ENCODE measurements at places on chromosomes 13 and 19.

GRCh38 chr19:52995711-52996110, 18.0 kb upstream of the ERVV-1 start:
- no peak for DNase-seq

GRCh38 chr19:41919948-41920712, 8.1 kb downstream of the ERFL start:
- DNase-seq = no peak

DNA sequence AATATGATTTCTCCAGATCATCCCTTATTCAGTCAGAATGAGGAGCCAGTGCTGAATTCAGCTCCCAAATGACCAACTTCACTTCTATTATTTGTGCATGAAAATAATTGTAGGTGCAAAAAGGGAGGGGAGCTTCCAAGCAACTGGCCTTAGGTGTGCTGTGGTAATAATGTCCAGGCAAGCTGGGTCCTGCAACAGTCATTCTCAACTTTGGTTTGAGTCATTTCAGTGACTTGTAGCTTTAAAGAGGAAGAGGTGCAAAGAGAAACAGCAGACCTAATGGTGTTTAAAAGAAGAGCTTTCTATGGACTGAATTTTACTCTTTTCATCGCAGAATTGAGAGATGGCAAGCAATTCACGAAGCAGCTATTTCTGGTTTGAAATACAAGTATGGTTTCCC, 29.2 kb upstream of the FGF9 start:
- no peak for DNase-seq

DNA sequence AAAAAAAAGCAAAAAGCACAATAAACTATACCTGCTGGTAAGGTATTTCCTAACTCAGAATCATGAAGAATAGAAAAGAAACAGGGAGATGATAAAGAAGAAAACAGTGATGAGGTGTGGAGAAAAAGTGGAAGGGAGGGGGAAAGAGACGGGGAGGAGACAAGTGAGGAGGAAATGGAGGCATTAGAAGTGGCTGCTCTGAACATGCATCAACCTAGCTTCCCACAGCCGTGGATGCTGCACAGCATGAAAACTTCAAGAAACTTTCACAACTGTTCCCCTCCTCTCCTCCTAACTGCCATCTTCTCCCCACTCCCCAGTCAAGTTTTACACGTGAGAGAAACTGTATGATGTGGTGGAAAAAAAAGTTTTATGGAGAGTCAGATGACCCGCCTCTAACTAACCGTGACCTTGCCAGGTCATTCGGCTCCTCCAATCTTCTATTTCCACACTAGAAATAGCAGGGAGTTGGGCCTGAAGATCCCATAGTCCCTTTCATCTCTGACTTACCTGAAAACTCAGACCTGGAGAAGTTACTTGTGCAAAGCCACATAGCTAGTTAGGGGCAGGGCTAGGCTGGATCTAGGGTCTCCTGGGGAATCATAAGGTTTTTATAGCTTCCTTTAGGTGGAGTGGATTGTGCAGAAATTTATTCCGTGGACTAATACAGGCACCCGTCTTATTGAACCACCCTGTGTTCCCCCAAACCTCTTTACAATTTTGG, 461.9 kb downstream of the KLF5 start:
- DNase-seq = no peak

DNA sequence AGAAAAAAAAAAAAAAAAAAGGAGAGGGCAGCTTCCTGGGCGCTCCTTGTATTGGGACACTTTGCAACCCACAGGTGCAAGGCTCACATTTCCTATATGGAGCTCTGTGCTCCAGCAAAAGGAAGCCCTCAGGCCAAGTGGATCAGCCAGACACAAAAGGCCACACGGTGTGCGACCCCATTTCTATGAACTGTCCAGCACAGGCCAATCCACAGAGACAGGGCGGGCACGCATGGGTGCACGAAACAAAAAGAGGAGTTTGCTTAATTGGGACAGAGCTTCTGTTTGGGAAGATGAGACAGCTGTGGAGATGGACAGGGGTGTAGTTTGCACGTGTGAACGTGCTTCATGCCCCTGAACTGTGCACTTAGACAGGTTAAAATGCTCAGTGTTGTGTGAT, 31.6 kb upstream of the MATK start:
- DNase-seq = no peak

DNA sequence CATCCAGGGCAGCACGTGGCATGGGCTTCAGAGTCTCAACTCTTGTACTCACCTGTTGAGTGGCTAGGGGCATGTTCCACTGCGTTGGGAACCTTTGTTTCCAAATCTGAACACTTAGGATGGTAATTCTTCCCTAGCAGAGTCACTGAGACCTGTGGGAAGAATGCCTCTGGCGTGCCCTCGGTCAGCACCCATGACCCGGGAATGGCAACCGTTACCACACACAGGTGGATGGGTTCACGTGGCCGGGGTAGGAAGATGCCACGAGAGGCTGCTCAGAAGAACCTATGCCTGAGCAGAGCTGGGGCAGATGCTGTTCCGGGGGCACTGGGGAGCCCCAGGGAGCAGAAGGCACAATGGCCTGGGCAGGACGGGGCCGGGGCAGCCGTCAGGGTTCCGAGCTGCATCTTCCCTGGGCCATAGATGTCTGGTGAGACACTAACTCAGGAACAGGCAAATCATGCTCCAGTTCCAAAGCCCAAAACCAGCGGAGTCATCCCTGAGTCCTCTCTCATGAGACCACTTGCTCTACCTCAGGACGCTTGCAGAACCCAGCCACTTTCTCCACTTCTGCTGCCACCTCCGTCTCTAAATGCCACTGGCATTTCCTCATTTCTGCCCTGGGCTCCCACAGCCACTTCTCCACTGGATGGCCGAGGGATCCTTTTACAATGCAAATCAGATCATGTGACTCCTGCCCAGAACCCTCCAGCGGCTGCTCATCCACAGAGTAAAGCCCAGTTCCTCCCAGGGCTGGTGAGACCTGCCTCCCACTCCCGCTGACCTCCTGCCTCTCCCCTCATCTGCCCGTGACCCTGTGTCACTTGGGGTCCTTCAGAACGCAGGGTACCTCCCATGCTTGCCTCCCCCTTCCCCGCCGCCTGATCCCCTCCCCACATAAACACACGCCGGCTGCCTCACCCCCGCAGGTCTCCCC, 36.7 kb downstream of the FAM124A start:
- no peak for DNase-seq

- peak; percentile 20 for DNase-seq
Observed at GRCh38 chr19:7550987-7551761, 15.7 kb downstream of the PNPLA6 start.

GRCh38 chr19:32122258-32122657, 223.2 kb upstream of the ZNF507 start:
- no peak for DNase-seq

DNA sequence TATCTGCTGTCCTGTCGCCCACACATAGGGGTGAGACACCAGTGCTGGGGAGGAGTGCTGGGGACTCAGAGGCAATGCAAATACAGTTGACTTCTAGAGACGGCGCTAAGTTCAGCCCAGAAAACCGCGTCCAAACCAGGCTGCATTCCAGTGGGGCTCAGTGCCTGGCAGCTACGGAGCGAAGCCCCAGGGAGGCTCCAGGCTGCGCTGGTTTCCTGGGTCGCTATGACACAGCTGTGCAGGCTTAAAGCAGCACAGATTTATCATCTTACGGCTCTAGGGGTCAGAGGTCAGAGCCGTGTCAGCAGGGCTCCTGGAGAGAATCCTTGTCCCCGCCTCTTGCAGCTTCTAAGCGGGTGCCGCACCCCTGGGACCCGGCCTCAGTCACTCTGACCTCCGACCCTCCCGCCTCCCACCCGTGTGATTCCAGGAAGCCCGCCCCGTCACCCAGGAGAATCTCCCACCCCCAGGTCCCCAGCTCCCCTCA, 61.6 kb downstream of the ANKRD10 start:
- no peak for DNase-seq

DNA sequence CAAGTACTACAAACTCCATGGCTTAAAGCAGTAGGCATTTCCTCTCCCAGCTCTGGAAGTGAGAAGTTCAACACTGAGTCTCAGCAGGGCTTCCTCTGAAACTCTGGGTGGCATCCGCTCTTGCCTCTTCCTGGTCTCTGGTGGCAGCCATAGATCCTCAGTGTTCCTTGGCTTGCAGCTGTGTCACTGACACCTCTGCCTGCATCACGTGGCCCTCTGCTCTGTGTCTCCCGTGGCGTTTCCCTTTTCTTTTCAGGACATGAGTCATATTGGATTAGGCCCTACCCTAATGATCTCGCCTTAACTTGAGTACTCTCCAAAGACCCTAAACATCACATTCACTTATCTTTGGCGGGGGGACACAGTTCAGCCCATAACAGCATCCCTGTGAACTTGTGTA, 466.7 kb downstream of the MYO16 start:
- DNase-seq = no peak

DNA sequence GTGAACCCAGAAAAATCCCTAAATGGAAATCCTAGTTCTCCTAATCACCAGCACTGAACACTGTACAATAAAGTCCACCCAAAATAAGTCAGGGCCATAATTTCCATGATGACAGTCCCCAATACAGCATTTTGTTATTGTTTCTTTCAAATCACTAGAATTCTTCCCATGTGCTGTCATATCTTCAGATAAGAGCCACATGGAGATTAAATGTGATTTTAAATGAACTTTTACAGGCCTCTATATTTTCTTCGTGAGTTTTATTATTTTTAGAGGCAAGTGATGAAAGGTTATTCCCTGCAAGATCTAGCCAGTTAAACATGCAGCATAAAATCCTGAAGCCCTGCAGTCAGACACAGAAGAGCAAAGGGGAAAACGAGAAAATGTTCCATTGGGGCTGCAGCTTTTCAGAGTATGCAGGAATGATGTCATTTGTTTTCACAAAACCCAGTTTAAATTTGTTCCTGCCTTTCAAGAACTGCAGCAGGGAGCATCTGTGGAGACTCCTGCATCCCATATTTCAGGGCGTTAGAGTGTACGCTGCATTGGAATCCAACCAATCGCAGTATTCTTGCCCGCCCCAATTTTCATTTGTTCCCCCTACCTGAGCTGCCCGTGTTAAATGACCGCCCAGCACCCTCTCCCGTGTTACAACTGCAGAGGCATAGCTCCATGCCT, 167.2 kb upstream of the KLF12 start:
- no peak for DNase-seq

GRCh38 chr13:93834051-93834450, 607.4 kb downstream of the GPC6 start:
- DNase-seq = no peak

GRCh38 chr13:95533545-95534160, 18.9 kb upstream of the CLDN10 start:
- no peak for DNase-seq

- DNase-seq = peak; percentile 75
Observed at GRCh38 chr19:16041299-16041990, 34.9 kb upstream of the TPM4 start.

DNA sequence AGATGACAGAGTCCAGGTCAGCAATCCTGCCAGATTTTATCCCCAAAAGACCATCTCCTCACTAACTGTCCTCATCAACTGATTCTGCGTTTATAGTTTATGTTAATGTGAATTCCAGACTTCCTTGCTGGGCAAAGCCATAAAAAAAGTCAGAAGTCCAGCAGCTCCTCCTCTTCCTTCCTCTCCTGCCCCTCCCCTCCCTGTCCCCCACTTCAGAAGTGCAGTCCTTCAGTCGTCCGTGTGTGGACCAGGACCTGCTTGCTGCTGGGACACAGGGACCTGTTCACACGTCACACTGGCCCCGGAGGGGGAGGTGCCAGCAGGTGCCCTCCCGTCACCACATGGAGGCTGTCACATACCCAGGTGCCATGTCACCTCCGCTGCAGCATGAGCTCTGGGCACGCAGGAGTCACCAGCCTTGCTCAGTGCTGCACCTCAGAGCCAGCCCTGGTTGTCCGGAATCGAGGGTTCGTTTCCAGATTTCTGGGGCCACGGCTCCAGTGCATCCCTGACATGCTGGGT, 4.0 kb upstream of the MCF2L start:
- no peak for DNase-seq

GRCh38 chr13:71621174-71622124, 245.6 kb downstream of the DACH1 start:
- no peak for DNase-seq

DNA sequence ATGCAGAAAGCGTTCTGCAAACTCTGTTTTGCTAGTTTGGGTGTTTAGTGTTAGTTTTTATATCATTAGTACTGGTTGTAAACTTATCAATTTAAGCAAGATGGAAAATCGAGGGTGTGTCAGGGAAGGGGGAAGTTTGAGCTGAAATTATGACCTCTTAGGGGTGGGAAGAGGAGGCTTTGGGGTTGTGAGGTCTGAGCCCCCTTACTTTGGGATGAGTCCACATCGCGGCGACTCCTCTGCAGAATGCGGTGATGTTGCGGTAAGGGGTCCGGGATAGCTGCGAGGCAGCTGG, 743 bp upstream of the NDUFS7 start:
- DNase-seq = no peak

GRCh38 chr19:494171-495080, 1.9 kb upstream of the MADCAM1 start:
- DNase-seq = no peak

GRCh38 chr19:6223461-6224307, 56.1 kb downstream of the MLLT1 start:
- no peak for DNase-seq

DNA sequence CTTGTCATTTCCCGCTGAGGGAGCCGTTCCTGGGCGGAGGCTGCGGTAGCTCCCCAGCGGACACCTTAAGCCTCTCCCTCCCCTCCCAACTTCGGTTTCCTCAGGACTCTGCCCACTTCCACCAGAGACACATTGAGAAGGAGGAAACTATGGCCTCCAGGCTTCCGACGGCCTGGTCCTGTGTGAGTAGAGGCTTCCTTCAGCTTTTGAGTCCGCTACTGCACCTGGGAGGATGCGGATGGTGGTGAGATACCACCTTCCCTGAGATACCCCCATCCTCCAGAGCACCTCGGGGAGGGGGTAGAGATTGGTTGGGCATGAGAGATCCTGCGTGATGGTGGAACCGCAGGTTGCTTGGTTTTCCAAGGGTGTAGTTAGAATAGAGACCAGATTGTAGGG, 955 bp downstream of the ZNF274 start:
- no peak for DNase-seq

- DNase-seq = no peak
Observed at GRCh38 chr13:93265800-93266199, 39.2 kb downstream of the GPC6 start.

GRCh38 chr19:33290956-33291622, 11.2 kb downstream of the CEBPA start:
- DNase-seq = no peak

- DNase-seq = no peak
Observed at GRCh38 chr13:44768775-44769581, 192.8 kb upstream of the TSC22D1 start.

GRCh38 chr19:33705860-33706259, 84.1 kb downstream of the CHST8 start:
- no peak for DNase-seq

DNA sequence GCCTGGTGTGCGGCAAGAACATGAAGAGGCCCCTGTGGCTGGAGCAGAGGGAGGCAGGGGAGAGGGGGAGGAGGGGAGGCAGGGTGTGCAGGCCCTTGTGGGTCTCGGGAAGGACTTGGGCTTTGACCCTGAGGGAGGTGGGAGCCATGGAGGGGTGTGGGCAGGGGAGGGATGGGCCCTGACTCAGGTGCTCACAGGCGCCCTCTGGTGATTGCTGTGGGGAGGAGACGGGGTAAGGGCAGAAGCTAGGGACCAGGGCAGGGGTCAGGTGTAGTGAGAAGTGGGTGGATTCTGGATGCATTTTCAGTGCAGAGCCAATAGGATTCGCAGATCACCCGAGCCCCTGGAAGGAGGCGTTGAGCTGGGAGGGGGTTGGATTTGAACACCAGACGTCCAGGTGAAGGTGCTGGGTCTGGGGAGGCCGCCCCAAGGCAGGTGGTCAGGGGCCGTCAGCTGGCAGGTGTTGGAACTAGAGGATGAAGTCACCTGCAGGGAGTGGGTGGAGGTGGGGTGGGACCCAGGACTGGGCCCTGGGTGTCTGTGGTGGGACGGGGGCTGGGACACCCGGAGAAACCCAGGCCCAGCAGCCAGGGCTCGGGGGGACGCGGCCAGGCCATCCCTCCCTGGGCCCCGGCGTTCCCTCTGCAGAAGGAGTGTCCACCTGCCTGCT, 185.4 kb downstream of the KDM4B start:
- DNase-seq = peak; percentile 23

All from CD4-positive, alpha-beta T cell treated with Interleukin-15 for 4 hours (primary cell).